Activated CD8-positive, alpha-beta T cell treated with anti-CD3 and anti-CD28 coated beads for 36 hours (primary cell): ENCODE measurements at places on chromosomes 16 and 17.

GRCh38 chr16:65702707-65703402 is 581.0 kb upstream of the CDH11 start:
- DNase-seq, result no peak

DNA sequence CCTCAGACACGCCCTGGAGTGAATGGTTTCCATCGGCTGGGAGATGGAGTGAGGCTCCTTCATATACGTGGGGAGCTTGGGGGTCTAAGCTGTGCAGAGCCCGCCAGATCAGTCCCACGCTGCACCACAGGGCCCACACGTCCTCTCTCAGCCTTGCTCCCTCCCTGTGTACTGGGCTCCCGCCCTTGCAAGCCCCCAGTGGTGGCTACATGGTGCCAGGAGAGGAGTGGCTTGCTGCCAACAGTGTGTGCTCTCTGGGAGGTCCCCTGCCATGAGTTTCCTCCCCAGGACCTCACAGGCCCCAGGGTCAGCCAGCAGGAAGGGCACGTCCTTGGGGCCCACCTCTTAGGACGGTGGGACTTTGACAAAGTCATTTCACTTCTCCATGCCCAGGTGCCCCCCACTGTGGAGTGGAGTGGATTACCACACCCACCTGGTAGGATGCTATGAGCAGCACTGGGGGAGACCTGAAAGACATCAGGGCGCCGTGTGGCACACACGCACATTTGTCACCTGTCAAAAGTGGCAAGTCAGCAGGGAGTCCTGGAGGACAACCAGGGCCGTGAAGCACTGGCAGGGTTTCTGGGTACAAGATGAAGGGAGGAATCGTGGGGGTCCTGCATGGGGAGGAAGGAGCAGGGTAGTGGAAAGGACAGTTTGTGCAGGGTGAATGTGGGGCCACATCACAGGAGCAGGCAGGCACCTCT is 13.7 kb downstream of the SLC5A10 start:
- no peak for DNase-seq

GRCh38 chr17:72804949-72805707 is 287.4 kb downstream of the SLC39A11 start:
- no peak for DNase-seq

DNA sequence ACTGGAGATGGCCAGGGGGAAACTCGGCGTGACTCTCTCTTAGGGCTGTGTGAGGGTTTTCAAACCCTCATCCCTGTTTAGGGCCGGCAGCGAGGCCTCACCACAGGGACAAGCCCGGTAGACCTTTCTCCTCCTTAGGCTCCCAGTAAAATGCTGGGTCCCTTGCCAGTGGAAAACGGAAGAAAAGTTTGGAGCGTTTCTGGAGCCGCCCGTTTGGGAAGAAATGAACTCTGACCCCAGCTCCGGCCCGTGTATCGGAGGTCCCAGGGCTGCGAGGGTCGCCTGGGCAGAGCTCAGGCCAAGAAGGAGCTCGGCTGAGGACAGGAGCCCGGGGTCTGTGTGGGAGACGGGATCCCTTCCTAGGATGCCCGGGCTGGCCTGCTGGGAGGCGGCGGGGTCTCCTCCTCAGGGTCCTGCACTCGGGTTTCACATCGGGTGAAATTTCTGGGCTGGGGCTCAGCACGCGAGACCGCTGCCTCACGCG is 23.2 kb downstream of the ZNF213 start:
- no peak for DNase-seq

DNA sequence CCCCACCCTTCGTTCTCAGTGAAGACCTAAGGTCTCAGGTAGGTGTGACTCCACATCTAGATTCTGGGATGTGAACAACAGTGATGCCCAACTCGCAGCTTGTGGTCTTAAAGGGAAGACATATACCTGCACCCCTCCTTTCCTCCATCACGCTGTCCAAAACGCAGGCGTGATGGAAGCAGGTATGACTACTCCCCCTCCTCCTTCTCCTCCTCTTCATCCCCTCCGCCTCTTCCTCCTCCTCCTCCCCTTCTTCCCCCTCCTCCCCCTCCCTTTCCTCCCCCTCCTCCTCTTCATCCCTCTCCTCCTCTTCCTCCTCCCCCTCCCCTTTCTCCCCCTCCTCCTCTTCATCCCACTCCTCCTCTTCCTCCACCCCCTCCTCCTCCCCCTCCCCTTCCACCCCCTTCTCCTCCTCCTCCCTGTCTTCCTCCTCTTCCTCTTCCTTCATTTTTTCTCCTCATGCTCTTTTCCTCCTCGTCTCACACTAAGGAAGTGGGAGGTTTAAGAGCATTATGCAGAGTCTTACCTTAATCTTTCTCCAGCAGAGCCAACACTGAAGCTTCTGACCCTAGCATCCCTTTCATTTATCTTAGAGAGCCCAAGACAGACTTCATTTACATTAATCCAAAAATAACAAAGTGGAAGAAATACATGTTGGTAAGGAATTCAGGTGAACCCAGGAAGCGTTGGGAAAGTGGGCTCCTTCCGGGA is 352.5 kb downstream of the FOXL1 start:
- DNase-seq, result no peak
